Upper lobe of right lung (tissue), 1 donor: ENCODE measurements at places on chromosomes 3 and 15. TPM values are rescaled to one million over a fixed set of nuclear protein-coding genes. Genes with fewer than 3 reads are reported as not detected.

DNA sequence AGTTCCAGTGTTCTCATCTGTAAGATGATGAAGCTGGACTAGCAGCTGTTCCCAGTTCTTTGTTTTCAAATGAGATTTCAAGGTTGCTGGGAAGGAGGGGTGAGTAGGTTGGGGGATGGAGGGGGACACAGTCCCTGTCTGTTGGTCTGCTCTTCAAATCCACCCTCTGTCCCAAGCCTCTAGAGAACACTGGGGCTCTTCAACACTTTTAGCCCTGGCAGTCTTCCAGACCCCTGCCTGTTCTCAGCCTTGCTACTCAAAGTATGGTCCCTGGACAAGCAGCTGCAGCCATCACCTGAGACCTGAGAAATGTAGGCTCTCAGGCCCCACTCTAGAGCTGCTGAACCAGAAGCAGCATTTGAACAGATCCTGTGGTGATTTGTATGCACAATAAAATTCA lies 41.3 kb downstream of the NEK11 start:
- no peak for DNase-seq
- no peaks in the 10 kb centered on the region for H3K36me3 ChIP-seq
- no peak overlapping the region for H3K4me3 ChIP-seq
- H3K4me1 ChIP-seq, result no peaks in the 10 kb centered on the region
- H3K27ac ChIP-seq, result no peak overlapping the region
- no peaks in the 10 kb centered on the region for H3K27me3 ChIP-seq

DNA sequence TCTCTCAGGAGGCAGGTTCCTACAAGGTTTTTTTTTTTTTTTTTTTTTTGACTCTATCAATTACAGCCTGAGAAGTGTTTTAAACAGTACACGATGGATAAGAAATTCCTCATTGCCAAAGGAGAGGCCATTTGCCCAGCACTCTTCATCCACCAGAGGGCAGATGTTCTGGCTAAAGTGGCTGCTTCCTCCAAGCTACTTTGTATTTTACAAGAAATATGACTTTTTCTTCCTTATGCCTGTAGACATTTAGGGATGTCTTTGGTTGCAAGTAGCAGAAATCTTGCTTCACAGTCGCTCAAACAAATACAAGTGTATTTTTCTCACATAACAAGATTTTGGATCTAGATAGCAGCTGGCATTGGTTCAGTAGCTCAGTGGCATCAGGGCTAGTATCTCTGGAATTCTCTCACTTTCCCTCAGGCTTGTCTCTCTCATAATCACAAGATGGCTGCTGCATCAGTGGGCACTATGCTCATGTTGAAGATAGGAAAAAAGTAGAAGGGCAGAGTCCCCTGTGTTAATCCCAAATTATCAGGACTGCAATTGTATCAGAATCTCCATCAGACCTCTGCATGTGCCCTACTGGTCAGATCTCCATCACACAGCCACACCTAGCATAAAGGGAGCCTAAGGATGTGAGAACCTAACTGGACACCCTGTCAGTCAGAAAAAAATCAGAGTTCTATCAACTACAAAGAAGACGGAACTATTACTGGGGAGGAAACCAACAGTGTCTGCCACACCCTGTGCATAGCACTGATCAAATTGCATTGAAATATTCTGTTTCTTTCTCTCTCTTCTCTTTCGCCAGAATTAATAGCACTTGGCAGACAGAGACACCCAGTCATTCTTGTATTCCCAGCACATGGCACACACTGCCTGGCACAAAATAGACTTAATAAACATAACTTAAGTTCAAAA lies 138.9 kb upstream of the COL8A1 start:
- peaks cover 19% of the 10 kb centered on the region for H3K4me1 ChIP-seq
- H3K4me3 ChIP-seq, result no peak overlapping the region
- DNase-seq, result no peak
- no peaks in the 10 kb centered on the region for H3K36me3 ChIP-seq

- H3K4me3 ChIP-seq, result no peak overlapping the region
- peaks cover 3% of the 10 kb centered on the region for H3K27me3 ChIP-seq
- peak; percentile 50 for DNase-seq
- no peaks in the 10 kb centered on the region for H3K4me1 ChIP-seq
- H3K27ac ChIP-seq, result no peak overlapping the region
Observed at GRCh38 chr3:46706771-46707582, 5.8 kb downstream of the TMIE start.

DNA sequence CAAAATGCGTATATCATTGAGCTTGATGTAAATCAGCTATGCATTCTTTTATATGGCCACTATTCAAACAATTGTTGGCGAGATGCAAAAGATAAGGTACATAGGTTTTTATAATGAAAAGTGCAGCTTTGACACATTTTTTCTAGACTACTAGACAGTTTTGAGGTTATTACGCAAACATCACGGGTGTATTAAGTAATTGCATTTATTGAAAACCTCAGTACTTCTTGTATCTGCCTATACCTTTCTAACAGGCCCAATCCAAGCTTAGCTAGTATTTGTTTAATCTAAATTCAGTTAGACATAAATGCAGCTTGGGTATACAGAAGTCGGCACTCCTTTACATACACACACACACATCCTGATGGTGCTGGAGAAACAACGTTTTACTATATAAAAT lies 2.7 kb downstream of the SPESP1 start:
- no peak overlapping the region for H3K4me3 ChIP-seq
- H3K27me3 ChIP-seq, result no peaks in the 10 kb centered on the region
- no peak overlapping the region for H3K27ac ChIP-seq
- DNase-seq, result no peak
- no peaks in the 10 kb centered on the region for H3K4me1 ChIP-seq

DNA sequence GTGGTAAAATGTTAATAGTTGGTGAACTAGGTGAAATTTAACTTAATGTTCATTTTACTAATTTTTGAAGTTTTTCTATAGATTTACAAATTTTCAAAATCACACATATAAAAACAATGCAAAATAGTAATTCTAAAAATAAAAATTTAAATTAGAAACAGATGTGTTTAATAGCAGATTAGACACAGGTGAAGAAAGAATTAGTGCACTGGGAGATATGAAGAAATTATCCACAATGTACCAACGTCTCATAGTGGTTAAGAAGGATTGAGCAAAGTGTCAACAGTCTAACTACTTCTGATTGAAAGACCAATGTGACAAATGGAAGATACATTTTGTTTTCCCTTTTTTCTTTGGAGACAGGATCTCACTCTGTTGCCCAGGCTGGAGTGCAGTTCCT lies 26.5 kb downstream of the SPG11 start:
- DNase-seq, result no peak
- H3K4me1 ChIP-seq, result no peaks in the 10 kb centered on the region
- H3K36me3 ChIP-seq, result peaks cover 82% of the 10 kb centered on the region
- no peak overlapping the region for H3K4me3 ChIP-seq

GRCh38 chr3:128878556-128879124 lies 780 bp upstream of the ACAD9 start:
- H3K27me3 ChIP-seq, result no peaks in the 10 kb centered on the region
- H3K27ac ChIP-seq, result peak overlapping the region; percentile 92
- H3K4me1 ChIP-seq, result peaks cover 23% of the 10 kb centered on the region

- H3K27me3 ChIP-seq, result no peaks in the 10 kb centered on the region
- no peaks in the 10 kb centered on the region for H3K36me3 ChIP-seq
- peak; percentile 31 for DNase-seq
- peaks cover 25% of the 10 kb centered on the region for H3K4me1 ChIP-seq
- no peak overlapping the region for H3K4me3 ChIP-seq
Observed at GRCh38 chr3:138370321-138370720, 21.9 kb downstream of the MRAS start.

DNA sequence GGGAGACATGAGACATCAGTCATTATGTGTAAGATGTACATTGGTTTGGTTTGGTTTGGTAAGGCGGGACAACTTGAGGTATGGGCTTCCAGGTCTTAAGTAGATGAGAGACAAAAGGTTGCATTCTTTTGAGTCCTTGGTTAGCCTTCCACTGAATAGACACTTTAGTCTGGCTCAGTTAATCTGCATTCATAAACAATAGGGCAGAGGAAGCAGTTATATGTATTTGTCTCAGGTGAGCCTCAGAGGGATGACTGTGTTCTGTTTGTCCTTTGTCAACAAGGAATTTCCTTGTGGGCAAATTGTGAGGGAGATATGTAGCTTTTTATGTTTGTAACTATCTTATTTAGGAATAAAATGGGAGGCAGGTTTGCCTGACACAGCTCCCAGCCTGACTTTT lies 50.4 kb downstream of the TCF12 start:
- H3K4me3 ChIP-seq, result no peak overlapping the region
- no peak overlapping the region for H3K27ac ChIP-seq
- no peaks in the 10 kb centered on the region for H3K36me3 ChIP-seq
- no peaks in the 10 kb centered on the region for H3K27me3 ChIP-seq
- peaks cover 5% of the 10 kb centered on the region for H3K4me1 ChIP-seq

- H3K27me3 ChIP-seq, result no peaks in the 10 kb centered on the region
- no peak overlapping the region for H3K4me3 ChIP-seq
- no peaks in the 10 kb centered on the region for H3K4me1 ChIP-seq
- H3K27ac ChIP-seq, result no peak overlapping the region
- DNase-seq, result no peak
- no peaks in the 10 kb centered on the region for H3K36me3 ChIP-seq
Observed at GRCh38 chr3:43024181-43024885, 45.2 kb downstream of the GASK1A start.

GRCh38 chr3:27623085-27623753 lies 98.9 kb downstream of the EOMES start:
- peaks cover 12% of the 10 kb centered on the region for H3K4me1 ChIP-seq
- H3K36me3 ChIP-seq, result no peaks in the 10 kb centered on the region
- no peaks in the 10 kb centered on the region for H3K27me3 ChIP-seq
- H3K27ac ChIP-seq, result peak overlapping the region; percentile 56

DNA sequence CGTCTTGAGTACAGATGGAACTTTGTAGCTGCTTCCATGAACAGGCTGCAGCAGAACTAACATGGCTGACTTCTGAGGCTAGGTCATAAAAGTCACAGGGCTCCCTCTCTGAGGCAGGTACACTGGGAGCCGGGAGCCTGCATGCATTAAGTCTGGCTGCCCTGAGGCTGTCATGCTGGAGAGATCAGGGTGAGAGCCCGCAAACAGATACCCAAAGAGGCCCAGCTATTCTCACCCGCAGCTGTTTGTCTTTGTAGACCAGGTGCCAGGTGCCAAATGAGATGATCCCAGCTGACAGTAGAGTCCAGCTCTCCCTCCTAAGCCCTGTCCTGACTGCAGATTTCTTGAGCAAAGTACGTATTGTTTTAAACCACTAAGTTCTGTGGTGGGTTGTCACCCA lies 8.6 kb upstream of the SLCO3A1 start:
- H3K27ac ChIP-seq, result no peak overlapping the region
- H3K4me1 ChIP-seq, result no peaks in the 10 kb centered on the region
- H3K36me3 ChIP-seq, result no peaks in the 10 kb centered on the region
- no peak for DNase-seq
- H3K27me3 ChIP-seq, result no peaks in the 10 kb centered on the region
- no peak overlapping the region for H3K4me3 ChIP-seq

GRCh38 chr15:55990998-55991397 lies 2.4 kb downstream of the NEDD4 start:
- no peaks in the 10 kb centered on the region for H3K27me3 ChIP-seq
- peaks cover 18% of the 10 kb centered on the region for H3K4me1 ChIP-seq
- no peak overlapping the region for H3K27ac ChIP-seq

- no peaks in the 10 kb centered on the region for H3K4me1 ChIP-seq
- H3K4me3 ChIP-seq, result no peak overlapping the region
- no peaks in the 10 kb centered on the region for H3K36me3 ChIP-seq
- peak overlapping the region; percentile 5 for H3K27ac ChIP-seq
- no peaks in the 10 kb centered on the region for H3K27me3 ChIP-seq
Observed at GRCh38 chr3:27147215-27147614, 222.0 kb downstream of the NEK10 start.

DNA sequence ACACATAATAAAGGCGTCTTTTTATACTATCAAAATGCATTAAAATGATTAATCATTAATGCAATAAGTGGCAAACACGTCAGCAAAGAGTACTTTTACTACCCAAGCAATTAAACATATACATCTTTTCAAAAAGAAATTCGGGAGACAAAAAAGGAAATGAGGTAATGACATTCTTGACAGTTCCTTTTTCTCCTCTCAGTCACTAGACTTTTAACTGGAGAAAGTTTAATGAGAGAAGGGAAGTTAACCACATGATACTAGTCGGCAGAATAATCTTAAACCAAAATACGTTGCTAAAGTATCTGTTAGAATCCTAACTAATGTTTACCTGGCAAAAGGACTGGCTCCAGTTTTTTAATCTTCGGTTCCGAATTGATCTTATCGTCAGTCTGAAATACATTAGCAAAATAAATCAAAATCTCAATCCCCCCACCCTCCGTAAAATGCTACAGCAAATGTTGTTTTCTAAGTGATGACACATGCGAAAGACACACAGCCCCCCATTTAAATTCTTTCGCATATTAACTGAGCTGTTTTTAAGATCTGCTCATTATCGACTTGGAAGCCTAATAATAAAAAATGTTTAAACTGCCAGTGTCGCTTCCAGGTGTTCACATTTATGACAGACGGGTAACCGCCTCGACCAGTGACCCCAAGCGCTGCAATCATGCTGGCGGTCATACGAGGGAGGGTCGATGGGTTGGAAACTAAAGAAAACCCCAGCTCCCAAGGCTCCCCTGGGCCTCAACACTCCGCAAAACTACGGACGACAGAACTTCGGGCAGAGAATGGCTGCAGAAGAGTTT lies 778 bp downstream of the MTMR10 start:
- peak overlapping the region; percentile 93 for H3K4me3 ChIP-seq
- H3K36me3 ChIP-seq, result peaks cover 21% of the 10 kb centered on the region
- H3K27ac ChIP-seq, result peak overlapping the region; percentile 97
- no peak for DNase-seq

DNA sequence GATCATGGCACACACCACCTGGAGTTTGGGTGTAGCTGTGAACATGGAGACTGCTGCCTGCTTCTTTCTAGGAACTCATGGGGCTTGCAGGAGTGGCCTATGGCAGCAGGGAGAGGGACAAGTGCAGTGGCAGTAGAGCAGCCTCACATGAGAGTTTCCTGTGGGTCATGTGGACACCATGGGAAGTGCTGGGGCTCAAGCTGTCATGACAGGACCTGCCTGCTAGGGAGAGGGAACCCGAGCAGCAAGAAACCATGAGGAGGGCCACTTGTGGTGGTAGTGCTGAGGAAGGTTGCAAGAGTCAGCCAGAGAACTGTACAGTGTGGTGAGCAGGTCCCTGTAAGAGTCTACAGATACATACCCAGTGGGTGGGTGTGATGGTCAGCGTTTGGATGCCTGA lies 73.8 kb upstream of the MRPS22 start:
- H3K4me1 ChIP-seq, result no peaks in the 10 kb centered on the region
- no peak overlapping the region for H3K4me3 ChIP-seq
- no peaks in the 10 kb centered on the region for H3K36me3 ChIP-seq

- DNase-seq, result no peak
- H3K27ac ChIP-seq, result no peak overlapping the region
- no peak overlapping the region for H3K4me3 ChIP-seq
- no peaks in the 10 kb centered on the region for H3K4me1 ChIP-seq
- no peaks in the 10 kb centered on the region for H3K36me3 ChIP-seq
Observed at GRCh38 chr3:63607716-63608115, 44.8 kb upstream of the SNTN start.

Gene MCTP2
- total RNA-seq, result 35.3 TPM

Gene SPTBN5
- 1.9 TPM for total RNA-seq

Gene ROPN1B
- total RNA-seq, result not detected

Gene DENND6A
- 25.9 TPM for total RNA-seq

Gene CHRFAM7A
- 1.1 TPM for total RNA-seq

Gene DCP1A
- total RNA-seq, result 22.8 TPM

Gene PP2D1
- not detected for total RNA-seq
